Activated CD4-positive, CD25-positive, alpha-beta regulatory T cell treated with anti-CD3 and anti-CD28 coated beads, Interleukin-2, amount 50 U/mL, for 72 hours (primary cell): ENCODE measurements at places on chromosomes 1 and 21.

GRCh38 chr1:204630132-204630905 lies 55.2 kb downstream of the LRRN2 start:
- DNase-seq: no peak

DNA sequence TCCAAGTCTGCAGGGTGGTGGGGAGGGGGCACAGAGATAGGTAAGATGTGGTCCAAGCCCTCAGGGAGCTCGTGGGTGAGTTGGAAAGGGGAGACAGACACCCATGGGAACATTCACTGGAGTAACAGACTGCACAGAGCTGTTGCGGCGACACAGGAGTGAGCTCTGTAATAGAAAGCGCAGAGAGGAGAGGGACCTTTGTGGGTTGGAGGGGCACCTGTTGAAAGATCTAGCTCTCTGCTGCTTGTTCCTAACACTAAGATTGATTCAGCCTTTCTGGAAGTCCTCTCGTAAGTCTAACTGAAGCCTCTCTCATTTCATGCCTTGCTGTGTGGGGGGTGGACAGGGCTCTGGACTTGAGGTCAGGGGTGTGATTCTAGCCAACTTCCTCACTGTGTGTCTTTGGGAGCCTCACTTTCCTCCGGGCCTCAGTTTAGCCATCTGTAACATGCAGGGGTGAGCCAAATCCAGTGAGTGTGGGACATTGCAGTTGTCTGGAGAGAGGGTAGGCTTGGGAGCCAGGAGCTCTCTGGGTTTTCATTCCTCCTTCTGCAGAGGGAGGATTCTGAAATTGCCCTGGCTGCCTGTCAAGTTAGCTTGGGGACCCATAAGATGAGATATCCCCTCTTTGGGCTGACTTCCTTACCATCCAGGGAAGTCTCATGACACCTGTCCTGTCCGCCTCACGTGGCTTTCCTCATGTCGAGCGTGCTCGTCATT lies 2.0 kb upstream of the ACOT11 start:
- DNase-seq: no peak

GRCh38 chr1:108085628-108086027 lies 114.5 kb downstream of the SLC25A24 start:
- no peak for DNase-seq

- no peak for DNase-seq
These were observed 2.3 kb downstream of the IL6R start for GRCh38 chr1:154407198-154408091.

- DNase-seq: no peak
These were observed 140.3 kb downstream of the PTBP2 start for GRCh38 chr1:96861836-96862235.

DNA sequence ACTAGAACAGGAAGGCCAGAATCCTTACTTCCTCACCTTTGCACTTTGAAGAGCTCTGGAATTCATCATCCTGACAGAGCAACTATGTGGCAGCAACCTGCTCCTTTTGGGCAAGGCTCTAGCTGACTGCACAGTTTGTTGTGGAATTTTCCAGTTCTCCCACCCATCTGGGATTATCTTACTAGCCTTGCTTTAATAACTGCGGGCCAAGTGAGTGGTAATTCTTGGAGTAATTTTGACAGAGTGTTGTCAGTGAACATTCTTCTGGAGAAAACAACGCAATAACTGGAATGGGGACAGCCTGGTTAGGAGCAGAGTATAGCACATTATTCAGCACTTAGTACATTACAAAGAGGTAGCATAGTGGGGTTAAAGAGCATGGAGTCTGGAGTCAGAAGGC lies 75.3 kb downstream of the NTMT2 start:
- DNase-seq: no peak

DNA sequence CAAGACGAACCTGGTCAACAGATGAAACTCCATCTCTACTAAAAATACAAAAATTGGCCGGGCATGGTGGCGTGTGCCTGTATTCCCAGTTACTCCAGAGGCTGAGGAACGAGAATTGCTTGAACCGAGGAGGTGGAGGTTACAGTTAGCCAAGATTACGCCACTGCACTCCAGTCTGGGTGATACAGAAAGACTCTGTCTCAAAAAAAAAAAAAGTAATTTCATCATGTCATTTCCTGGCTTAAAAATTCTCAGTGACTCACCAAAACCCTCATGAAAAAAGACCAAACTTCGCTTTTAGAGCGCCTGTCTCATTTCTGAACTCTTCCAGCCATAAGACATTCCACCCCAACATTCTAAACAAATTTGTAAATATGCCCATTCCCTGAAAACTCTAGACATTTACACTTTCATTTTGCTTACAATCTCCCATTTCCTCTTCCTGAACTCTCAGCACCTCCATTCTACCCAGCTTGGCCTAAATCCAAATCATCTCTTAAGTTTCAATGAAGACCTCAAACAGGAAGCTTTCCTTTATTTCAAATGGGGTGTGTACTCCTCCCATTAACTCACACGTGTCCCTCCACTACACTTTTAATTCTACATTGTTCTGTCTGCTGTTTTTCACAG lies 50.5 kb upstream of the PRRC2C start:
- no peak for DNase-seq

- no peak for DNase-seq
These were observed 489 bp downstream of the CELSR2 start for GRCh38 chr1:109249654-109250401.

DNA sequence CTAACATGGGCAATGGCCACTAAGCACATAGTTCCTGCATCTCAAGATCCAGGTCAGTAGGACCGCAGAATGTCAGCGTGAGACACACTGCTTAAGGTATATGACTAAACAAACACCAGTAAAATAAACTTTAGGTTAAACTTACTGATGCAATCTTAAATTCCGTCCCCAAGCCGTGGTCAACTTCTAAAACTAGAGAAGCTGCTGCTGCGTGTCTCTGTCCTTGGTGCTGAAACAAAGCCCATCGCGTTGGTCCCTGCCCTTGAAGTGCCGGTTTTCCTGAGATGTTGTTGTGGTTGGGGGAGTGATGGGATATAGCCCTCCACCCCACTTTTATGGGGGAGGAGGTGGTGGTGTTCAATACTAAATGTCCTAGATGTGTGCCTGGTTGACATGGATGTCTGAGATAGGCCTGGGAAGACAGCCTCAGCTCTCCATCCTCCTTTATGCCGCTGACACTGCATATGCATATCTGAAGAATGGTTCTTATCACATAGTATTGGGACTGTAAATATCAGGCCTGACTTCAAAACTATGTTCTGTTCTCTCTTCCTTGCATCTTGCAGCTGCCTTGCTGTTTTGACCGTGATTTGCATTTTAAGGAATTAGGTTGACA lies 72.0 kb upstream of the KCNA3 start:
- DNase-seq: no peak

DNA sequence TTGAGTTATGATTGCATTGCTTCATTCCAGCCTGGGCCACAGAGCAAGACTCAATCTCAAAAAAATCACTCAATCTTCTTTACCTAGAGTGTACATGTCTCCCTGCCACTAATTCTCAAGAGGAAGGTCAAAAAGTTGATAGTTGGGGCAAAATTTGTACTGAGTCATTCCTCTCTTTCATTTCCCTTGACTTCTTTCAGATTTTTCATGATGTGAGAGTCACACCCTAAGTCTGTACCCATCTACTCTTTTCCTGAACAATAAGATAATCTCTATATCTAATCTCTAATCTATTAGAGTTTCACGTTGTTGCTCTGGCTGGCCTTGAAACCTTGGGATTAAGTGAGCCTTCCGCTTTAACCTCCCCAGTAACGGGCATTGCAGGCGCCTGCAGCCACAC lies 1.1 kb upstream of the BRDT start:
- no peak for DNase-seq

GRCh38 chr1:103002005-103002404 lies 106.3 kb downstream of the COL11A1 start:
- DNase-seq: no peak

DNA sequence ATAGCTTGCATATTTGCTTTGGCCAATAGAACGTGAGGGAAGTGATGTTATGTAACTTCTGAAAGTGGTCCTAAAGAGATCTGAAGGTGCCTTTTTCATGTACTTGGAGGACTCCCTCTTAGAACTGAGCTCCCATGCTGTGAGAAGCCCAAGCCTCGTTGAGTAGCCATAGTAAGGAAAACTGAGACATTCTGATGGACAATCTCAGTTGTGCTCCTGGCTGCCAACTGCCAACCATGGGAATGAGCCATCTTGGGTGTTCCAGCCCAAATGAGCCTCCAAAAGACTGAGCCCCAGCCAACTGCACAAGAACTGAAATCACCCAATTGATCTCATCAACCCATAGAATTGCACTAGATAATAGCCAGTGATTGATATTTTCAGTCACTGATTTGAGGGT lies 106.7 kb downstream of the MRPL39 start:
- DNase-seq: no peak

- no peak for DNase-seq
These were observed 20.4 kb upstream of the PWP2 start for GRCh38 chr21:44086636-44087425.

DNA sequence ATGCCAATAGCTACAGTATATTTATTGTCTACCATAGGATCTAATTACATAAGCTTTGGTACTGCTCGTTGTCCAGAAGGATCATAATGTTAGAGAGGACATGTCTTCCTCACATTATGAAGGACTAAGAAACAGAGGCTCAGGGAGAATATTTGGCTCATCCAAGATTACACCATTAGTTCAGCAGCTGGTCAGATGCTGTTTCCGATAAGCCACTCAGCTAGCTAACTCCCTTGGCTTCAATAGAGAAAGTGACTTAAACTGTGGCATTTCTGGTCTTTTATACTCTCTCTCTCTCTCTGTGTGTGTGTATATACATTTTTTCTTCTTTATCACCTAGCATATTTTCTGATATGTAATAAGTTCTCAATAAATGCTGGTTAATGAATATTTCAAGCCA lies 70.4 kb downstream of the DDR2 start:
- DNase-seq: no peak

DNA sequence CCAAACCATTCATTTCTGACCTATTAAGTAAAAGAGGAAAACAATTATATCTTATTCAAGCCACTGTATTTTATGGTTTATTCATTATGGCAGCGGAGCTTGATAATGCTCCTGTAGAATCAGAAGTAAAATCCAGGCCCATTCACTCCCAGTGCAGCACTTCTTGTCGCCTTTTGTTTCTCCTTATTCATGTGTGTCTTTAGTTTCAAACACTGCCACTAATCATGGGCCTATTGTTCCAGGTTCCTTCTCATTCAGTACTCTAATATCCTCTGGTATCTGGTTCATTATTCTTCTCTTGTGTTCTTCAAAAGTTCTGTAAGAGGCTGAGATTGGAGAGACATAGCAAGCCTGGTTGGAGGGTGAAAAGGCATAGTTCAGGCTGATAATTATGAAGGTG lies 218.3 kb downstream of the LRRIQ3 start:
- no peak for DNase-seq
